Left lung (tissue), 14 donors: ENCODE measurements at places on chromosomes 1 and 21. TPM values are rescaled to one million over a fixed set of nuclear protein-coding genes. Genes with fewer than 3 reads are reported as not detected.
A peak's percentile ranks its signal among the peaks of the same experiment; 100 is the strongest.

DNA sequence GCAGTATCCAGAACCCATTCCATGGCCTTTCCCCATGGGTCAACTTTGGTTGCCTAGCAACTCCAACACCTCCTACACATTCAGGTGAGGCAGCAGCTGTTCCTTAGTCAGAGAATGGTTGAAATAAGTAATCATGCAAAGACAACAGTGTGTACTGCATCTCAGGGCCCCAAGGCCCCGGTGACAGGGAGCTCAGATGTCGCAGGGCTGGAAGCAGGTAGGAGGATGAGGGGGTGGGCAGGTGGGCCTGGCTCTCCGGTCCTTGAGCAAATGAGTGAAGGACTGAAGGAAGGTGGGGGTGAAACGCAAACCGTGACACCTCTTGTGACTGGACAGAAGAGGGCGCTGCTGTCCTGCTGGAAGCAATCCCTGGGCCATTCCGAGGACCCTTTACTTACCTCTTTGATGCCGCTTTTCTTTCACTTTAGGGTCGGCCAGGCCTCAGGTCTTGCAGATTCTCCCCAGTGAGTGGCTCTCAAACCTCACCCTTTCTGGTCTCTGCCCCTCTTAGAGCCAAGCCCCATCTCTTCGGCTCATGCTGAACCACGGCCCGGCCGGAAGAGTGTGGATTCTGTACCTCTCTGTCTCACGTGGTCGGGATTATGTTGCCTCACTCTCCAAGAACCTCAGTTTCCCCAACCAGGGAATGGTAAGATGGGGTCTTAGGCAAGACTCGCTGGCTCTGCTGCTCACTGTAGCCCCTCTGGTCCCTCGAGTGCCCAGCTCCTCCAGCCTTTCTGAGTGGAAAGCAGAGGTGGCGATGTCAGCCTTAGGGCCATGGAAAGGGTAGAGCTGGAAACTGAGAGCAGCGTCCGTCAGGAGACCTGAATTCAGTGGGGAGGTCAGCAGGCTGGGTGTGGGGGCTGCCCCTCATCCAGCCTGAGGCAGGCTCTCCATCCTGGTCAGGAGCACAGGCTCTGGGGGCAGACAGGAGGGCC, 5.6 kb upstream of the KCNA10 start:
- no peak overlapping the region for H3K4me3 ChIP-seq
- no peaks in the 10 kb centered on the region for H3K36me3 ChIP-seq
- H3K27me3 ChIP-seq: no peaks in the 10 kb centered on the region

GRCh38 chr1:205122489-205122882, 708 bp upstream of the RBBP5 start:
- no peak for DNase-seq
- H3K27me3 ChIP-seq: no peaks in the 10 kb centered on the region
- peaks cover 8% of the 10 kb centered on the region for H3K4me1 ChIP-seq
- H3K36me3 ChIP-seq: no peaks in the 10 kb centered on the region
- peak overlapping the region; percentile 91 for H3K27ac ChIP-seq
- peak overlapping the region; percentile 82 for H3K4me3 ChIP-seq

DNA sequence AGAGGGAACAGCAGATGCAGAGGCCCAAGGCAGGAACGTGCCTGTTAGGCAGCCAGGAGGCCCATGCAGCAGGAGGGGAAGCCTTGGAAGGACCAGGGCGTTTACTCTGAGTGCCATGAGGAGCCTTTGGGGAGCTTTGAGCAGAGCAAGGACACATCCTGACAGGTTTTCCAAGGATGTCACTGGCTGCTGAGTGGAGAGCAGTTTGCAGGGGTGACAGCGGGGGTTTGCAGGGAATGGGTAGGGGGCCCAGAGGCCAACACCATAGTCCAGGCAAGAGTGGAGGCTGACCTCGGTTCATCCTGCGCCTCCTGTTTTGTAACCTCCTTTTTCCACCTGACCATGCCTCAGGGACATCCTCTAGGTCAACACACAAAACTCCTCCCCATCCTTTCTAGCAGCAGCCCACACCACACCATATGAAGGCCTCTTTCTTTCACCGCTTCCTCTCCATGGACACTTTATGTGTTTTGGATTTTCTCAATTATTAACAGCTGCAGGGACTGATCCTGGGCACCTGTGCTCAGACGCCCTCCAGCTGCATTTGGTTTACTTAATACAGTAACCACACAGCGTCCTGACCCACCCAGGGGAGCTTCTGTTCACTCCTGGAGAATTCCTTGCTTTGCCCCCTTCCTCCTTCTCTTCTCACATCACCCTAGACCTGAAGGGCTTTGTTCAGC, 528.5 kb downstream of the MATN1 start:
- H3K4me1 ChIP-seq: peaks cover 12% of the 10 kb centered on the region
- no peak overlapping the region for H3K27ac ChIP-seq
- H3K4me3 ChIP-seq: no peak overlapping the region
- no peaks in the 10 kb centered on the region for H3K36me3 ChIP-seq
- no peak for DNase-seq

DNA sequence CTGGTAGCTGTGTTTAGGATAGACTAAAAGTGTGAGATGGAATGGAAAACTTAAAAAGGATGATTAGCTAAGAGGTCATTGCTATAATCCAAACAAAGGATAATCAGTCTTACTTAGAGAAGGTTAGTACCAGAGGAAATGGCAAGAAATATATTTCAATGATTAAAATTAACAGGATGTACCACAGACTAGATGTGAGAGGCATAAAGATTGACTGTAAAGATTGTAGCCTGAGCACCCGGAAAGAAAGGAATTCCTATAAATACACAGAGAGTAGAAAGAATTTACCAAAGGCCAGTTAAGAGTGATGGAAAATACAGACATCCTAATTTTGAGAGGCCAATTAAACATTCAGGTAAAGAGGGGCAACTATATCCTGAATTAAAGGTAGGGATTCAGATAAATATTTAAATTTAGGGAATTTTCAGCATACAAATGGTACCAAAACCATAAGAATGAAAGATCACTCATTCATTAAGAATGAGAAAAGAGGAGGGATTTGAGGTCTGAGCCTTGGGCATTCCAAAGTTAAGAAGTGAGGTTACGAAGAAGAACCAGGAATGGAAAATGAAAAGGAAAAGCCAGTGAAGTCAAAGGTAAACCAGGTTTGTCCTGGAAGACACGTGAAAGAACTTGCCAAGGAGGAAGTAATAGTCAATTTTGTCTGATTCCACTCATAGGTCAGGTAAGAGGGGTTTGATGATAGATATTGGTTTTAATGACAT, 46.4 kb upstream of the RGS1 start:
- no peaks in the 10 kb centered on the region for H3K4me1 ChIP-seq
- no peak for DNase-seq
- no peaks in the 10 kb centered on the region for H3K36me3 ChIP-seq

DNA sequence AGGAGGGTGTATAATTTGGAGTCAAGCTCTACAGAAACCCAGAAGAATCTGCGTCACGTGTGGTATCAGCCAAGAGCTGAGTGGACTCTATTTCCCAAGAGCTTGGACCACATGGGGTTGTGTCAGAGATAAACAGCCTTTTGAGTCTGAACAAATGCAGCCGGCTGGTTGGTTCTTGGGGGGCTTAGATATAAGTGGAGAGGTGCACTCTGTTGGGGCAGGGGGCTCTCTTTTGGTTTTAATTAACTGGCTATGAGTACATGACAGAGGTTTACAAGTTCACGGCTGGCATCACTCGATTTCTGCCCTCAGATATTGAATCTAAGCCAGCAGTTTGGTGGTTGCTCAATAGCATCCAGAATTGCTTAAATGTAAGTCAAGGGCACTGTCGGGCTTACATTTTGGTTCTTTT, 501 bp upstream of the MRAP start:
- no peak overlapping the region for H3K27ac ChIP-seq
- H3K36me3 ChIP-seq: no peaks in the 10 kb centered on the region
- H3K4me1 ChIP-seq: no peaks in the 10 kb centered on the region

DNA sequence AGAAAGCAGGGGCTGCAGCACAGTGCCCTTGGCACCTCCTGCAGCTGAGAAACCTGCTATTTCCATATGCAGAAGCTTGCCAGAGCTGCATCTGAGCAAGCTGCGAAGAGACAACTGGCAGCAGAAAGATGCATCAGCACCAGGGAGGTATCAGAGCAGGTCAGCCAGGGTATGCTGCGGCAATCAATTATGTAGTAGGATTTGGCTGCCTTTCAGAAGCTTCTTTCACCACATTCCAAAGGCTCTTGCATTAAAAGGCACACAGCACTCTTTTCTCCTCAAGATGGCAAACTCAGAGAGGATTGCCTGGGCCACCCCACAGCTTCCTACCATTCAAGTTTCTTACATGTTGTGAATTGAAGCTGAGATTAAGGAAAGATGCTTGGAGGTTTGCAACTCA, 47.6 kb upstream of the RAP1A start:
- H3K4me1 ChIP-seq: peaks cover 10% of the 10 kb centered on the region
- no peak overlapping the region for H3K27ac ChIP-seq
- no peak overlapping the region for H3K4me3 ChIP-seq
- no peaks in the 10 kb centered on the region for H3K36me3 ChIP-seq
- H3K27me3 ChIP-seq: no peaks in the 10 kb centered on the region

GRCh38 chr1:234132795-234133194, 228.3 kb downstream of the SLC35F3 start:
- peaks cover 13% of the 10 kb centered on the region for H3K27me3 ChIP-seq
- H3K27ac ChIP-seq: no peak overlapping the region
- H3K4me3 ChIP-seq: no peak overlapping the region
- no peaks in the 10 kb centered on the region for H3K4me1 ChIP-seq

Gene OR2T10
- total RNA-seq: not detected

Gene GSTM1
- total RNA-seq: 24.9 TPM

Gene CFAP45
- total RNA-seq: 4.7 TPM

Gene APCS
- not detected for total RNA-seq

Gene ADAM30
- not detected for total RNA-seq
